ENCODE measurements at places on chromosomes 1 and 21.

DNA sequence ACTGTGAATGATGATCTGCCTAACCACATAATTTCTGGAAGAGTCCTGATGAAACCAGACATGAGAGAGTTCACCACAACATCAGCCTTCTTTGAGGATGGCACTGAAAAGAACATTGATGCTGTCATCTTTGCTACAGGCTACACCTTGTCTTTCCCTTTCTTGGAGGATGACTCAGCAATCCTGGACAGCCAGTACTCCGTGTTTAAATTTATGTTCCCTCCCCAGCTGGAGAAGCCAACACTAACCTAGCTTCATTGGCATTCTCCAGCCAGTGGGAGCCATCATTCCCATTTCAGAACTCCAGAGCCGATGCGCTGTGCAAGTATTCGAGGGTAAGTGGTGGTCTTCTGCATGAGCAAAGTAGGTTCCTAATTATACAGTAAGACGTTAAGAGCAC, 164.1 kb upstream of the POGK start:
- no peak for DNase-seq

- no peak for DNase-seq
These were observed 2.4 kb downstream of the ELF3 start for GRCh38 chr1:202012544-202013478.

DNA sequence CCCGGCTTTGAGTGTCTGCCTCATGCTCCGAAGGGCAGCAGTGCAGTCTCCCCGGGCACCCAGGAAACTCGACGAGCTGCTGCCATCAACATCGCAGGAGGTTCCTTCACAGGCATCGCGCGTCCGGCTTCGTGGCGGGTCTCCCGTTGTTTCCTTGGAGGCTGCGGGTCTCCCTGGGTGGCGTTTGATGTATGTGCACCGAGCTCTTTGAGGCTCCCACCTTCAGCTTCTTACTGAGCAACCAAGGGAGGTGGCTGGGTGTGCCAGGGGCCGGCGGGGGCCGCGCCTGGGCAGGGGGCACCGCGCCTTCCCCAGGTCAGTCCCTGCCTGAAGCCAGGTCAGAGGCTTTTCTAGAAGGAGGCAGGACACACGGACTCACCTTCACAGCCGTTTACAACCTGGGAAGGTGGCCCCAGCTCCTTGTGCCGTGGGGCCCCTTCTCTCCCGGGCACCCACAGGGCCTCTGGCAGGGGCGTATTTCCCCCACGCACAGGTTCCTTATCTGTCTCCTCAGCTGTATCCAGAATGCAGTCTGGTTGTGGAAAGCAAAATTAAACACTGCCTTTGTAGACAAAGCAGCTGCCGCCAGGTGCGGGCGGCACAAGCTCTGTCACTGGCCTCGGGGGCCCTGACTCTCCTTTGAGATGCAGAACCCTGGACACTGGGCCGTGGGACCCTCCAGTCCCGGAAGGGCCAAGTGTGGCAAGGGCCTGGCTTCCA, 21.7 kb upstream of the PEX10 start:
- DNase-seq: no peak

DNA sequence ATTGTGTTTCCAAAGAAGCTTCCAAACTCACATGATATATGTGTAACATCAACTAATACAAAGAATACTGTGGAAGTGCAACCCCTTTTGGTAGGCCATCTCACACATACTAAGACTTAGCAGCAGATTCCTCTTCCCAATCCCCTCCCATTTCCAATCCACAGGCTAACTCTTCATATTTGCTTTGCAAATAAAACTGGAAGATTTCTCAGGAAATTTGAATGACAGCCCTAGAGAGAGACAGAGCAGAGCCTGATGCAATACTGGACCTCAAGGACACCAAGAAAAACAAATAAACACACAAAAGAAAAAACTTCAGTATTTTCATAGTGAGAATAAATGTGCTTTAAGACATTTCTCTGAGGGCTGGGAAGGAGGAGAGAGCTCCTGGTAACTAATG, 190.2 kb upstream of the BRINP3 start:
- DNase-seq: no peak

DNA sequence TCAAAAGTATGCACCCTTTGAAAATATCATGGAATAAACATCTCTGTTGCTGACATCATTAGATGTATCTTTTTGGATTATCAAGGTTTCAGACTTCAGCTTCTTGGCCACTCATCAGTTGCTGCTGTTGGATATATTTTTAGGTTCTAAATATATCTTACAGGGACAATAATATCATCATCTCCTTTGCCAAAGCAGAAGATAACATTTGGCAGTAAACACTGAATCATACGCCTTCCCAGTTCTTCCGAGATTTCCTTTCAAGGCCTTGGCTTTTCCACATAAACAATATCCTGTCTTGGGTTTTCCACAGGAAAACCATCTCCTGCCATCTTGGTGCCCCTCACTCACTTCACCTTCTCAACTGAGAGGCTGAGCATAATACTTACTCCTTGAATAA, 39.3 kb downstream of the RGS7 start:
- no peak for DNase-seq

GRCh38 chr1:225342695-225343094, 85.1 kb downstream of the LBR start:
- no peak for DNase-seq

Measured in thyroid gland (tissue), 4 donors.